ENCODE measurements at places on chromosomes 5 and 9.
A peak's percentile ranks its signal among the peaks of the same experiment; 100 is the strongest.

DNA sequence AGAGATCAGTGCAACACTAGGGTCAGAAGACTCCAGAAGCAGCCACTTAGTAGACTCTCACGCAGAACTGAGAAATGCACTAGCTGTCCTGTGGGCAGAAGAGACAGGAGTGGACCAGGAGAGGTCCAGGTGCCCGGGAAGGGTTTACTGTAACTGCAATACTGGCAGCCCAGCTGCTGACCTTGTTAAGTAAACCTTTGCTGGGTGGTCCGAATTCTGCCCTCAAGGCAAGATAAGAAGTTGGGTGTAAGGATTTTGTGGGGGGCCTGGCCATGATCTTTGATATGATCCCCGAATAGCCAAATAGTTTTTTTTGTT, 91.3 kb downstream of the PDE6A start:
- no peak for DNase-seq

- no peak for DNase-seq
Measured at GRCh38 chr5:100479079-100479688, 56.0 kb upstream of the FAM174A start.

DNA sequence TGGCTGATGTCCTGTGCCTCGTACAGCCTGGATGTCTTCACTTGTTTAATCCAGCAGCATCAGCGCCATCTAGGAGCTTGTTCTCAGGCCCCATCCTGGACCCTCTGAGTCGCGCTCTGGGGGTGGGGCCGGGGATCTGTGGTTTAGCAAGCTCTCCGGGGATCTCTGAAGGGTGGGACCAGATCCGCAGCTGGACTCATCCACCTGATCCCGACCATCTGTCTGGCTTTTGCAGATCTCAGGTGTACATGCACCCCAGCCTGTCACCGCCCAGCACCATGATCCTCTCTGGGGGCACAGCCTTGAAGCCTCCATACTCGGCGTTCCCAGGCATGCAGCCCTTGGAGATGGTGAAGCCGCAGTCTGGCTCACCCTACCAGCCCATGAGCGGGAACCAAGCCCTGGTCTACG, 15.1 kb upstream of the POMT1 start:
- no peak for DNase-seq

- DNase-seq = no peak
Measured at GRCh38 chr5:14235872-14236271, 92.7 kb downstream of the TRIO start.

GRCh38 chr5:51201024-51201423, 182.2 kb upstream of the ISL1 start:
- DNase-seq = no peak

DNA sequence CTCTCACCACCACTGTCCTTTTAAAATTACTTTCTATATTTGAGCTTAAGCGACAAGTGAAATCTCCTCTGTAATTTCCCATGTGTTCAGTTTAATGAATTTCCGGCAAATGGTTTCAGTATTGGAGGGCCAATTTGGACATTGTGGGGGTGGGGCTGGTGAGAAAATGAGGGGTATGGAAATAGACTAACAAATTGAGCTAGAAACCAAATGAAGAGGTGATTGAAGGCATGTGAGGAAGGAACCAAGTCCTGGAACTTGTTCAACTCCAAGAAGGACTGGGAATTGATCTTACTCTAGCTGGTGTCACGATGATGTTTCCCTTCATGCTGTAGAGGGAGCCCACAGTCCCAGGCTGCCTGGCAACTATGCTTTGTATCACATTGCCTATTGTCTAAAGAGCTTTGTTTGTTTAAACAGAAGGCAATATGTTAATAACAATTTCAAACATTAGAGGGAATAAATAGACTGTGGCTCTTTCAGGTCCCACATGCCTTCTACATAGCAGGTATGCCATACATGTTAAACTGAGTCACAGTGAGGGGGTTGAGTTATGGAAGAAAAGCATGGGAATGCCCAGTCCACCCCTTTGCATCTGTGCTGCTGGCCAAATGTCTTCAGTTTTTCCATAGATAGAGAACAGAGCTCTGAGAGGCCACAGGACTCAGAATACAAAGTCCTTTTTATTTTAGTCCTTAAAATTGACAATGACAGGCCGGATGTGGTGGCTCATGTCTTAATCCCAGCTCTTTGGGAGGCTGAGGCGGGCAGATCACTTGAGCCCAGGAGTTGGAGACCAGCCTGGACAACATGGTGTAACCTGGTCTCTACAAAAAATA, 25.0 kb upstream of the MATR3 start:
- no peak for DNase-seq

GRCh38 chr5:132419502-132420468, 50.3 kb downstream of the SLC22A5 start:
- DNase-seq = peak; percentile 62

GRCh38 chr5:82664732-82665131, 386.6 kb upstream of the RPS23 start:
- DNase-seq = no peak

GRCh38 chr9:104927216-104927911, 591 bp downstream of the ABCA1 start:
- peak; percentile 37 for DNase-seq

DNA sequence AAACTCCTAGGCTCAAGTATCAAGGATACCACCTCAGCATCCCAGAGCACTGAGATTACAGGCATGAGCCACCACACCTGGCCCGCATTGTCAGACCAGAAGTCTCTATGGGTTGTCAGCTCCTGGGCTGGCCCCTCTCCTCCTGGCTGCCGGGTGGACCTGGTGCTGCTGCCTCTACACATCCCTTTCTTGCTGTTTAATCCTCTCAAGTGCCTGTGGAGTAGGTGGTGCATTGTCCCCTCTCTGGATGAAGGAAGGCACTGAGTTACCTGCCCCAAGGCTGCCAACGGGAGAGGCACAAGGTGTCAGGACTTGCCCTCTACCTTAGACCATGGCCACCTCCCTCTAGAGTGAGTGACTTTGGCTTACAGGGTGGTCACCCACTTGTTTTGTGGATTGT, 37.4 kb downstream of the PHF2 start:
- DNase-seq = no peak

GRCh38 chr9:97501177-97501971, at the start of gene TMOD1:
Gene TMOD1, plus strand, starts transcription at chr9:97501666. Its CDS starts 22,523 bp downstream, at chr9:97524189.
- peak; percentile 45 for DNase-seq

- DNase-seq = no peak
Measured at GRCh38 chr5:124220418-124220817, 526.0 kb downstream of the ZNF608 start.

- DNase-seq = no peak
Measured at GRCh38 chr9:138050472-138051330, 173.1 kb downstream of the CACNA1B start.

- DNase-seq = no peak
Measured at GRCh38 chr9:122180633-122181032, 20.9 kb downstream of the MORN5 start.

DNA sequence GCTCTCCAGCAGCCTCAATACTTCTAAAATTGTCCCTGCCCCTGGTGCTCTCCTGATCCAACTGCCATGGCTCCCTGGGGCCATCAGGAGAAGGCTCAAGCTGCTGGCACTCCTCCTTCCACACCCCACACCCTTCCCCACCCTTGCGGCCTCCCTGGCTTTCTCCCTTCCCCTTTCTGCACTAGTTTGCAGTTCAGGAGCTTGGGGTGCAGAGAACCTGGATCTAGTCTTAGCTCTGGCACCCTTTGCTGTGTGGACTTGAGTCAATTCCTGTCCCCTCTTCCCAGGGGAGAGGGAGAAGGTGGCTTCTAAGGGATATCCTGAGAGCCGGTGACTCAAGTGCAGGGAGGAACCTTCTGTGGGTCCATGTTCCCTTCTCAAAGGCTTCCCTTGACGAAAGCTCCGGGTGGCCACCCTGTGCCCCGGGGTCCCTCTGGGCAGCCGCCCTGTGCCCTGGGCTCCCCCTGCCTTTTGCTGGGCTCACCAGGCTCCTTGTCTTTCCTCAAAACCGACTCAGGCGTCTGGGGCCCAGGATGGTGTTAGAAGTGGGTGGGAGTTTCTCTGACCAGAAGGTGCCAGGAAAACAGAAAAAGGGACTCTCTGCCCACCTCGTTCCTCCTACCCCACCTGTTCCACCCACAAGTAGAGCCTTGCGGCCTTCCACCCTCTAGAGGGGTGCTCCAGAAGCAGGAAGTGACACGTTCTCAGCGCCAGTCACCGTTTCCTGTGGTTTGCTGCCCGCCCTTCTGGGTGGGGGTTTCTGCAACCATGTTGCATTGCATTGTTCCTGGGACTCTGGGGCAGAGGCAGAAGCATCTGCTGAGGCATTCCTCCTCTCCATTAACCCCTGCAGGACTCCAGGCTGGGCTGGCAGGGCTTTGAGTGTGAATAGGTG, 15.0 kb downstream of the GLIPR2 start:
- DNase-seq = peak; percentile 83

GRCh38 chr5:135514116-135514515, 21.6 kb downstream of the NEUROG1 start:
- peak; percentile 65 for DNase-seq

DNA sequence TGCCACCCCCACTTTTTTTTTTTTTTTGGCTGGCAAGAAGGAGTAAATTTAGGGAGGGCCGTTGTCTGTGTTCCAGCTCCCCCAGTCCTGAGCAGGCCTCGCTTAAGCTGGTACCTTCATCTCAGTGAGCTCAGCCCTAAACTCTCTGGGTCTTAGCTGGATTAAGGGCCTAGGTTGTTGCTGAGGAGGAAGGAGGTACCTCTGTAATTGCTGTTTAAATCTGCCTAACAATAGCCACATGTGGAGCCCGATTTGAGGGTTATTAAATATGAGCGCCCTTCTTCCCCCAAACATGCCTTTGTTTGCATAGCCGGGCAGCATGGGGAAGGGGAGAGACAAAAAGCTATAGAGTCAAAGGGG, 179.0 kb upstream of the PITX1 start:
- DNase-seq = no peak

- DNase-seq = no peak
Measured at GRCh38 chr5:130227699-130228098, 323.4 kb downstream of the CHSY3 start.

GRCh38 chr9:126939821-126940221, 25.2 kb downstream of the RALGPS1 start:
- DNase-seq = no peak

- peak; percentile 44 for DNase-seq
Measured at GRCh38 chr5:122999947-123000563, 36.5 kb downstream of the PPIC start.

- no peak for DNase-seq
Measured at GRCh38 chr9:70901746-70902145, 219.7 kb downstream of the TRPM3 start.

- DNase-seq = no peak
Measured at GRCh38 chr5:133842846-133843611, 125.4 kb downstream of the C5orf15 start.

DNA sequence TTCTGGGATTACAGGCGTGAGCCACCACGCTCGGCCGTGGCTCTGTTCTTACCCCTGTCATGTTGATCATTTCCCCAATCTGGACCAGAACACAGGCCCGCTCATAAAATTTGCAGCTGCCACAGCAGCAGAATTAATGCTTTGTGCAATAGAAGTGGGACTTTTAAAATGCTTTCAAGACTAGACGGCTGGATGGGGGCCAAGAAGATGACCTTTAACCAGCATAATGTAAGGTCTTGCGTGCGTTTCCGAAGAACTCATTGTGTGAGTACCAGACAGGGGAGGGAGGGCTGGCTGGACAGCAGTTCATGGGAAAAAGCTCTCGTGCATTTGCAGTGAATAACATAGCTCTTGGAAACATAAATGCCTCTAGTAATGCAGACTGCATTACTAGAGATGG, 3.5 kb upstream of the WDR38 start:
- no peak for DNase-seq

DNA sequence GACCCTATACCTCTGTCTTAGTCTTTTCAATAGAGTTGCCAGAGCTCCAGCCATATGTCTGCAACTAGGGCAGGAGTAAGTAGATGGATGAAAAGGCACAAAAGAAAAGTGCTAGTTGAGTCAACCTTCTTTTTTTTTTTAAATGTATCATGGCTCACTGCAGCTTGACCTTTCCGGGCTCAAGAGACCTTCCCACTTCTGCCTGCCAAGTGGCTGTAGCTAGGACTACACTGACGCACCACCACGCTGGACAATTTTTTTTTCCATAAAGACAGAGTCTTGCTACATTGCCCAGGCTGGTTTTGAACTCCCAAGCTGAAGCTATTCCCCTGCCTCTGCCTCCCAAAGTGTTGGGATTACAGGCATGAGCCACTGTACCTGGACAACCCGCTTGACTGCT, 27.3 kb downstream of the FOXE1 start:
- DNase-seq = no peak

GRCh38 chr9:101387871-101388506, 3.2 kb upstream of the BAAT start:
- peak; percentile 13 for DNase-seq

DNA sequence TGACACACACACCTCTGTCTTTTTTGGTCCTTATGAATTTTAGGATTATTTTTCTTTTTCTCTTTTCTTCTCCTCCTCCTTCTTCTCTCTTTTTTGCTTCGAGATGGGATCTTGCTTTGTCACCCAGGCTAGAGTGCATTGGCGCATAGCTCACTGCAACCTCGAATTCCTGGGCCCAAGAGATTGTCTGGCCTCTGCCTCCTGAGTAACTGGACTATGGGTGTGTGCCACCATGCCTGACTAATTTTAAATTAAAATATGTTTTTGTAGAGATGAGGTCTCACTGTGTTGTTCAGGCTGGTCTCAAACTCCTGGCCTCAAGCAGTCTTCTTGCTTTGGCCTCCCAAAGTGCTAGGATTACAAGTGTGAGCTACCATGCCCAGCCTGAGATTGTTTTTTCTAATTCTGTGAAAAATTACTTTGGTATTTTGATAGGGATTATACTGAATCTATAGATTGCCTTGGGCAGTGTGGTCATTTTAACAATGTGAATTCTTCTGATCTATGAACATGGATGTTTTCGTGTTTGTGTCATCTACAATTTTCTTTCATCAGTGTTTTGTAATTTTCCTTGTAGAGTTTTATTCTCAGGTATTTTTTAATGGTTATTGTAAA, 7.7 kb downstream of the AHRR start:
- no peak for DNase-seq

- DNase-seq = peak; percentile 37
Measured at GRCh38 chr9:129458155-129458661, 162.7 kb downstream of the C9orf50 start.

GRCh38 chr9:4301971-4302427, 2.1 kb upstream of the GLIS3 start:
- DNase-seq = no peak

DNA sequence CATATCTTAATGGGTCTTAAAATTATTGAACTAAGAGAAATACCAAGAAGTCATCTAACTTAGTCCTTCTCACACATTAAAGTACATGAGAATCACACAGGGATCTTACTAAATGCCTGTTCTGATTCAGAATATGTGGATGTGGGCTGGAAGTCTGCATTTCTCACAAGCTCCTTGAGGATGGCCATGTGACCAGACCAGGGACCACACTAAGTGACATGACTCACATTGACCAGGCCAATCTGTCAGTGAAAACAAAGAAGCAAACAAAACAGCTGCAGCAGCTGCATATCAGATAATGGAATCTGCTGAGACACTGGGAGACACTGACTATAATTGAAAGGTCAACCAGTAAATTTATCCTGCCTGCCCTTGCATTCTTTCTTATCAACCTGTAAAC, 110.5 kb downstream of the ADAMTS12 start:
- DNase-seq = no peak

- no peak for DNase-seq
Measured at GRCh38 chr5:116824751-116825438, 250.3 kb upstream of the SEMA6A start.

Data from inflammatory macrophage treated with lipopolysaccharide for 1 hour (primary cell).